ENCODE measurements at places on chromosomes 3 and 15.
A peak's percentile ranks its signal among the peaks of the same experiment; 100 is the strongest.

DNA sequence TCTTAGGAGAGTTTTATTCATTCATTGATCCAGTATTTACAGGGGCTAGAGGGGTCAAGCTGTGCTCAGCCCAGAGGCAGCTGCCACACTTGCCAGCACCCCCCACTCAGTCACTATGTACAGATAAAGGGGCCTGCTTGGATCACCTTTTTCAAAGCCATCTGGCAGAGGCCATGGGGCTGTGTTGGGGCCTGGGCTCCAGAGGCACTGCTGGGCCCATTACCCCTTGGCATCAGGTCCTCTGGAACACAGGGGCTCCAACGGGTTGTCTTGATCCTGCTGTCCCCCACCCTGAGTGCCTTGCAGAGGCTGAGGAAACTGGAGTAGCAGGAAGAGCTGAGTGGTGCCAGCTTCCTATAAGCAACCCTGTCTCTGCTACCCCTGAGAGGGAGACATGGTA is 43.9 kb downstream of the SEMA3G start:
- no peak for DNase-seq

DNA sequence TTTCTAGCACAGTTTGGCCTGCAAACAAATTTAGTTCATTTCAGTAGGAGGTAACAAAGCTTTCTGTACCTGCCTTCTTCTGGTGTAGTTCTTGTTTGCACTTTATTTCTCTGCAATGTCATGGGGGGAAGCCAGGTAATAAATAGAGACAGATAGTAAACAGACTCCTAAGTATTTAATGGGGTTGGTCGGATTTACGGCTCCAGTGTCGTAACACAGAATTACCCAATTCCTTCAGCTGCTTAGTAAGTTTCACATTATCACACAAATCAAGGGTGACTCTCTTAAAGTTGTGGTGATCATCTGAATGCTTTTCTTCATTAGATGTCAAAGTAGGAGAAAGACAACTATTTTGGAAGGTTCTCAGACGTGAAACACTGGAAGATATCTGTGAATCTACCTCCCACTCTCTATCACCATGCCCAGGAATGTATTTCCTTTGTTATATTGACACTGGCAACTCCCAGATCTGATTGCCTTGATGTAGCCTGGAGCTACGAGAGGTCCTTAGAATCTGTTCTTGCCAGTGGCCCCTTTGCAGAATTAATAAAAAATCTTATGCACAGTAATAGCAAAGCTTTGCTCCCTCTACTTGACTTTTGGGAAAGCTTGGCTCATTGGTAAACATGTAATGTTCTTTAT is 25.0 kb upstream of the TMC3 start:
- no peak for DNase-seq

GRCh38 chr15:29055876-29056275 is 170.1 kb downstream of the APBA2 start:
- DNase-seq: no peak

DNA sequence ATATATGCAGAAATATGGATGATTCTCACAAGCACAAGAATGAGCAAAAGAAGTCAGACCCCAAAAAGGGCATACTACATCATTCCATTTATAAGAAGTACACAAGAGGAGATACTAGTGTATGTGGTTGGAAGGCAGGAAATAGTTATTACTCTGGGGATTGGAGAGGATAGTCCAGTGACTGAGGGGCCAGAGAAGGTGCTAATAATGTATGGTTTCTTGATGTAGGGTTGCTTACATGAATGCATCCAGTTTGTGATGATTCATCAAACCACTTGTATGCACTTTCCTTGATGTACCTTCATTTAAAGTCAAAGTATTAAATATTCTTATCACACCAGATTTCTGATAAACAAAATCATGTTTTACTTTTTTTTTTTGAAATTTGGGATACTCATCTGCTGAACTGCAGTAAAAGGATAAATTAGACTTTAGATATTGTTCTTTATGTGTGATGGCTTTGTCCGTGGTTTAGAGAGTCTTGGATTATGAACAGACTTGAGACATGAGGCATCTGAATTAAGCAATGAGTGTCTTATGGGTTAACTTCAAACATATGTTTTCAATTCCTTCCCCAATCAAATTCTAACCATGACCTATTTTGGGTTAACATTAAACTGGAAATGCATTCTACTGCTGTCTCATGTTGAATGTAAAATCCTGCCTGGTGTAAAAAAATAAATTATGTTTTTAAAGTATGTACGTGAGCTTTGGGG is 171.2 kb downstream of the SEMA6D start:
- DNase-seq: no peak

DNA sequence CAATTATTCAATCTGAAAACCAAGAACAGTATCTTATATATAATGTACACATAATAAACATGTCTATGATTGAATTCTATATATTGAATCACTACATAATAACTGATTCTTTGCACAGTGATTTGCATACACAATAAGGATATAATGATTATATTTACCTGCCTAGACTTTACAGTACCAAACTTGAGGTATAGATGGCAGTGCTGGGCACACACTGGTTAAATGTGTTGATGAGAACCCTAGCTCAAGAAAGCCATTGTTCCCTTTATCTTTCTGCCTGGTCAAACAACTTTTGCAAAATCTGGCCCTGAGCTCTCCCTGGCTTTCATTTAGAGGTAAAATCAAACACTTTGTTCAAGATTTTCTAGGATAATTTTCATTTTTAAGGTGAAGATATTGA is 697.7 kb downstream of the TUSC7 start:
- no peak for DNase-seq

- no peak for DNase-seq
Measured at GRCh38 chr3:149954812-149955211, 15.9 kb downstream of the PFN2 start.

- no peak for DNase-seq
Measured at GRCh38 chr15:75584121-75584520, 5.0 kb upstream of the PTPN9 start.

DNA sequence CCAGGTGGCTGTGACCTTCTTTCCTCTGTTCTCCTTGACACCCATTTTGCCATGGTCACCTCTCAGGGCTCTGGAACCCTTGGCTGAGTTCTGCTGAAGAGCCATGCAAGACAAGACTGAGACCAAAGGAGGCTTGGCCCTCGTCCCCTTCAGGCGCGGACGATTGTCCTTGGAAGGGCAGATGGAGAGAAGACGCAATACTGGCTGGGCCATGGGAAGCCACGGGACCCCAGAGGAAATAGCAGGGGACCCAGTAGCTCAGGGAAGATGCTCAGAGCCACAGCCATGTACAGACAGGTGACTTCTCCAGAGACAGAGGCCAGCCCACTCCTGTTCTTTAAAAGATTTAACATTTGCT is 125.6 kb downstream of the SMAD6 start:
- no peak for DNase-seq

DNA sequence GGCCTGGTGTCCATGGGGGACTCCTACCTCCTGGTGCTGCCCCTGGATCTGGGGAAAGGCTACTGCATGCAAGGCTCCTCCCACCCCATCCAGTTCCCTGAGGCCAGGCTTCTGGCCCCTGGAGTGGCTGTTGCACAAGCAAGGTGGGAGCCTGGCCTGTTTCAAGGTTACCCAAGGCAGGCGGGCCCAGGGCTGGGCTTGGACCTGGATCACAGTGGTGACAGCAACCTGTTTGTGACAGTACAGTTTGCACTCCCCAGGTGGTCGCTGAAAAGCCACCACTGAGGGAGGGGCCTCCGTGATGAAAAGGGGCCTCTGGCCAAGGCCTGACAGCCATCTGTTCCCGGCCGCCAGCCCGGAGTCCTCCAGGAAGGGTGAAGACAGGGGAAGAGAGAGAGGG is 14.4 kb upstream of the KY start:
- no peak for DNase-seq

DNA sequence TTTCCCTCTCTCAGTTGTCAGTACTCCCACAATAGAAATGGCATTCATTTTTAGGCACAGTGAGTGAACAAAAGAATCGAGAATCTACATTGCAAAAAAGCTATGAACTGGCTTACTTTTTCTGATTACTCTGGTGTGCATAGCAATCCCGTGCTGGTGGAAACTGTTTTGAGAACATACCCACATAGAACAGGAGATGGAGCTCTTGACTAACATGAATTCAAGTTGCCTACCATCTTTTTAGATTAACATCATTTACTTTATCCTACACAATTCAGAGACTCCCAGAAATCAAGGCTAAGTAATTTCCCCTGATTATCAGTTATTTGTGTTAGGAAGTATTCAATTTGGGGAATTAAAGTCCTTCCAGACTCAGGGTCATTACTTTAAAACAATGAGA is 326.6 kb downstream of the ARPP21 start:
- DNase-seq: no peak

GRCh38 chr15:101449471-101450402 is 39.8 kb downstream of the PCSK6 start:
- no peak for DNase-seq

- no peak for DNase-seq
Measured at GRCh38 chr3:170320461-170321121, 36.9 kb upstream of the SKIL start.

GRCh38 chr15:81492331-81492968 is 118.4 kb upstream of the TMC3 start:
- no peak for DNase-seq

GRCh38 chr3:178233371-178234071 is 302.7 kb upstream of the KCNMB2 start:
- no peak for DNase-seq

GRCh38 chr3:160163229-160163878 is 61.9 kb upstream of the C3orf80 start:
- peak; percentile 15 for DNase-seq

DNA sequence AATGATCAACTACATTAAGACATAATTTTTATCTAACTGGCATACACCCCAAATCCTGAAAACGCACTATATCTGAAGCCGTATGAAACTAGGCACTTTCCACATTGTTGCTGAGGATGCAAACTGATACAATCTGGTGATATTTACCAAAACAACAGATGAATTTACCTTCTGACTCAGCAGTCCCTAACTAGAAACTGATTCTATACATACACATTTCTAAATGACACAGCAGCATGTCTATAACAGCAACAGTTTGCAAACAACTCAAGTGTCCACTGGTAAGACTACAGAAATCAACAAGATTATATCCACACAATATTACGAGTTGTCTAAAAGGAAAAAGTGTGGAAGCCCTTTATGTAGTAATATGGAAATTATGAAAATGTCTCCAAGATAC is 22.9 kb downstream of the SECISBP2L start:
- DNase-seq: no peak

DNA sequence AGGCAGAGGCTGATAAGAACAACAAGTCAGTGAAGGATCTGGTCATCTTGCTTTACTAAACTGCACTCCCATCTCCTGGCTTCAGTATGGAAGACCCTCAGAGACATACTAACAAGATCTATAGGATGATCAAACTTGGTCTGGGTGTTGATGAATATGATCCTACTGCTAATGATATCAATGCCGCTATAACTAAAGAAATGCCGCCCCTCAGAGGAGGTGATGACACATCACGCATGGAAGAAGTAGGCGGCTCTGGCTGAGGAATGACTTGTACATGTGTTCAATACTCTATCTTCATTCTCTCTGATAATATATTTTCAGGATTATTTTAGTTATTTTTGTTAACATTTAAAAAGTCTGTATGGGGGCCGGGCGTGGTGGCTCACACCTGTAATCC is 17.5 kb upstream of the EIF2B5 start:
- DNase-seq: no peak

- DNase-seq: no peak
Measured at GRCh38 chr15:71252044-71252739, 136.9 kb downstream of the THSD4 start.

DNA sequence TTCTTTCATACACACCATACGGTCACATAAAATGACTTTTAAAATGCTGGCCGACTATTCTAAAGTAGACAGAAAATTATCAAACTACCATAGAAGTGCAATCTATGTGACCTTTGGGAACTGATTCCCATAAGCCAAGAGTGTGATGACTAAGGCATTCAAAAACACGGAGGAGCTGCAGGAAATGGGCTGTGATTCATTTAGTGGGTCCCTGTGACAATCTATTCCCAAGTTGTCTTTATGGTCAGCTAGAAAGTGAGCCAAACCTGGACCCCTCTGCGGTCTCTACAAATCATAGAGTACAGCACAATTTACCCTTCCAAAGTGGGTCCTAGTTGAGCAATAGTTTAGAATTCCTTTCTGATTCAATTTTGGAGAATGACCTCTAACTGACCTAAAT is 251.5 kb upstream of the CBLB start:
- no peak for DNase-seq

GRCh38 chr3:73622091-73622805 is 2.5 kb downstream of the PDZRN3 start:
- DNase-seq: no peak

GRCh38 chr3:197149-197827 is 725 bp downstream of the CHL1 start:
- no peak for DNase-seq

- no peak for DNase-seq
Measured at GRCh38 chr15:72890043-72890442, 106.5 kb upstream of the ADPGK start.

- no peak for DNase-seq
Measured at GRCh38 chr3:194148383-194148782, 12.4 kb downstream of the HES1 start.

GRCh38 chr15:62988701-62989100 is 53.8 kb upstream of the TPM1 start:
- no peak for DNase-seq

DNA sequence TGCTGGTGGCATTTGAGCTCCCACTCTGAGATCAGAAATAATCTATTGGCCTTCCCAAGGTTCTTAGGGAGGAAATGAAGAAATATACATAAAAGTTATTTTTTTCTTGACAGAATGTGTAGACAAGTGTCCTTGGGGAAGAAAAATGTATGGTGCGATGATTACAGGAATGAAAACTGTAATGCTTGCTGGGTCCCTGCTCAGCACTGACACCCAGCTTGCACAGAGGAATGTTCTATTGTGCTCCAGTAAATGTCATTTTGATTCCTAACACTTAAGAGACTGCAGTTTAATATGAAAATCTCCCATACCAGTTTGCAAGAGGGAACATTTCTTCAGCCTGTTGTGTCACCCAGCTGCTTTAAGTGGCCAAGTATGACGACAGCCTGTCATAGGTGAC is 271.3 kb upstream of the TPM1 start:
- DNase-seq: no peak

- no peak for DNase-seq
Measured at GRCh38 chr3:42556089-42556632, 25.6 kb downstream of the SEC22C start.

DNA sequence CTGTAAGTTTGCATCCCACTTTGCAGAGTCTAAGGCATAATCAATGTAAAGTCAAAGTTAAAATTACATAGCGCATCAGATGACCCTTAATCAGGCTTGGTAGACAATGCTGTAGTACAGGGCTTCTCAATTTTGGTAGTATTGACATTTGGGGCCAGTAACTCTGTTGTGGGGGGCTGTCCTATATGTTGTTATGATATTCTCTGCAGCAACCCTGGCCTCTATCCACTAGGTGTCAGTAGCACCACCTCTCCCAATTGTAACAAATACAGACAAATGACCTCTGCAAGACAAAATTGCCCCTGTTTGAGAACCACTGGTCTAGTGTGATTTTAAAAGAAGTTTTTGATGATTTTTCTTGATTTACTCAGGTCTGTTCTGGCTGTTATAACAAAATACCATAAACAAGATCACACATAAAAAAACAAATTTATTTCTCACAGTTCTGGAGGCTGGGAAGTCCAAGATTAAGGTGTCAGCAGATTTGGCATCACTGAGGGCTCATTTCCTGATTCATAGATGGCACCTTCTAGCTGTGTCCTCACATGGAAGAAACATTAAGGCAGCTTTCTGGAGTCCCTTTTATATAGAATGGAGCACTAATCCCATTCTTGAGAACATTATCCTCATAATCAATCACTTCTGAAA is 37.6 kb upstream of the SLC9A9 start:
- DNase-seq: peak; percentile 38
